ENCODE measurements at places on chromosomes 3 and 15.

- no peak for DNase-seq
These were observed 102.2 kb downstream of the ERC2 start for GRCh38 chr3:56365905-56366640.

DNA sequence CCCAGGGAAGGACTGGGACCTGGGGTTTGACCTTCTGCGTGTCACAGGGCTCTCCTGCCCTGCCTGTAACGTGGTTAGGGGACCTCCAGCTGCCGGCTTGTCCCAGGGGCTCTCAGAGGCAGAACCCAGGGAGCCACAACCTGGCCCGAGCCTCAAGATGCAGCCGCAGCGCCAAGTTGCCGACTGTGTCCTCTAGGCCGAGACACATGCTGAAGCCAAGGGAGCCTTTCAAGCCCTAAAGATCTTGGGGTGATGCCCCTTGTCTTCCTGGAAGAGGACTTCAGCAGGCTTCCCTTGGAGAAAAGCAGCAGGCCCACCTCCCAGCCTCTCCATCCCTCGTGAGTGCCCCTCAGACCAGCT, 7.2 kb downstream of the DNAJB8 start:
- DNase-seq: no peak

- no peak for DNase-seq
These were observed 104.9 kb upstream of the RPL32 start for GRCh38 chr3:12946251-12946648.

- DNase-seq: no peak
These were observed 846.5 kb upstream of the ALCAM start for GRCh38 chr3:104520228-104520655.

DNA sequence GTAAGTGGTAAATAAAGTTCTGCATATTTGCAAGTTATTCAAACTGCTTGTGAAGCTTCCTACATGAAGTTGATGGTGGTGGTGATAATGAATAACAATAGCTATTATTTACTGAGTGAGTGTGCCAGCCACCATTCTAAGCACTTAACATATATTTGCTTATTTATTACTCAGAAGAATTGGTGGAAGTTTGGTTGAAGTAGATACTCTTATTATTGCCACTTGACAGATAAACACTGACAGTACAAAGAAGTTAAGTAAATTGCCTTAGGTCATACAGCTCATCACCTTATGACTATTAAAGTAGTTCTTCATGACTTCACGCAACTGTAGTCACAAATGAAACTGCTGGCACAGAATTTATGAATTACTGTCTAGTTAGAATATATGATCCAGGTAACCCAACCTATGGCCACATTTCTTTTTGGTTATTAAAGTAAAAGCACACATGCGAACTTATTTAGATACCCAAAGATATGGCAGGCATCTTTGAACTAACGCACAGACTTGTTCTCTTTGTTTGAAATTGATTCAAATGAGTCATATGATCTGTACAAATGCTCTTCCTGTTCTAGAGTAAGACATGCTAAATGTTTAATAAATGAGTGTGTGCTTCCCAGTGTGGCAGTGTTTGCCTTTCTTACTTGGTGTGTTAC, 99.8 kb upstream of the NR2F2 start:
- no peak for DNase-seq

- no peak for DNase-seq
These were observed 153.7 kb upstream of the KCNMB2 start for GRCh38 chr3:178382449-178383061.

GRCh38 chr15:100692246-100692645, 89.9 kb downstream of the ASB7 start:
- DNase-seq: no peak

DNA sequence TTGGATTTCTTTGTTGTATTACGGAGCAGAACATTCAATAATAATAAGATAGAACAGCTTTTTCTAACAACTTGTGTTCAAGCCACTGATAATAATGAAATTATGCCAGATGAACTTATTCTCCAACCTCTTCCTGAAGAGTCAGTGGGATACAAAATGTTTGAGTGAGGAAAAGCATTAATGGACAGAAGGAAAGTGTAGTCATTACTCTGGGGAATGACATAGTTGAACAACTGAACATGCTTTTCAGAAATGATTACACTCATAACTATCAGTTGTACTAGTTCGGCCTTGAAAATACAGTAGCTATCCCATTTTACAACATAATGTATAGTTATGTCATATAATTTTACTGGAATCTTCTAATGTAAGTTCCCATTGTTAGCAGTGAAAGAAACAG, 55.9 kb downstream of the ALCAM start:
- no peak for DNase-seq

DNA sequence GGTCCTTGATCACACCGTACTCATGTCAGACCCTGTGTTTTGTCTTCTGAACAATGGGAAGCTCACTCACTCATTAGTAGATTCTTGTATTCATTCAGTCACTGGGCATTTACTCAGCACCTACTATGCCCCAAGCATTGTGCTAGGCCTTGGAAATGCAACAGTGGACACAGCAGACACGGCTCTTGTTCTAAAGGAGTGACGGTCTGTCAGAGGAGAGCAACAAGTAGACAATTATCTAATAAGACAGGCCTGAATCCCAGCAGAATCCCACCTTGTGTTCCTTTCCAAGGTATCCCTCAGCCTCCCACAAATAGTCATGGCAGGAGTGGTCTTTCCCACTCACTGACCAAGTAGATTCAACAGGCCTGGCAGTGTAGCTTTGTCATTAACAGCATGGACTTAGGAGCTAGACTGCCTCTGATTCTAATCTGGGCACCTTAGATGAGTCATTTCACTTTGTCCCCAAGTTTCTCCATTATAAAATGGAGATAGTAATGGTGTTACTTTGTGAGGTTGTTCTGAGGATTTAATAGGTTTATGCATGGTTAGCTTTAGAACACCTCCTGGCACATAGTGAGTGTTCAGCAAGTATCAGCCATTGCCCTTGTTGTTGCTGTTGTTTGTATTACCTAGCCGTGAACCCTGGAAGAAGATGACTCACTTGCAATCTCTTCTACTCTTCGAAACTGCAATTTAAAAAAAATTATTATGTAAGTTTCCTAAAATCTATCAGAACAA, 69.1 kb downstream of the SSUH2 start:
- no peak for DNase-seq

Measured in T-helper 9 cell (primary cell).